ENCODE measurements at places on chromosomes 12 and 14.

DNA sequence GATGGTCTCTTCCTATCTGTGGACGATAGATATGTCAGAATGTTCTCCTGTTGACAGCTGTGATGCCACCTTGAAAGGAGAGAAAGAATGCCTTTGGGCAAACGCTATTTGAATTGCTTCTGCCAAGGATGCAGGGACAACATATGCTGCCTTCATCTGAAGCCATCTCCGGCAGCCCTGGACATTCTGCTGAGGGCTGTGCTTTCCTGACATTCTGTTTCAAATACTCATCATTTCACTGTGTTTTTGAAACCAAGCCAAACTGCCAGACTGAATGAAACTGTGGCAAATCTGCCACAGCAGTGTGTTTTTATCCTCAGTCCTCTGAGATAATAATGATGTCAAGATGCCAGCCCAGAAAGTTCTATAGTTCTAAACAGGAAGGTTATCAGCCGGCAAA lies 85.8 kb upstream of the BCAT1 start:
- no peak for DNase-seq

- peak; percentile 59 for DNase-seq
Measured at GRCh38 chr14:61525293-61526011, 169.9 kb upstream of the HIF1A start.

DNA sequence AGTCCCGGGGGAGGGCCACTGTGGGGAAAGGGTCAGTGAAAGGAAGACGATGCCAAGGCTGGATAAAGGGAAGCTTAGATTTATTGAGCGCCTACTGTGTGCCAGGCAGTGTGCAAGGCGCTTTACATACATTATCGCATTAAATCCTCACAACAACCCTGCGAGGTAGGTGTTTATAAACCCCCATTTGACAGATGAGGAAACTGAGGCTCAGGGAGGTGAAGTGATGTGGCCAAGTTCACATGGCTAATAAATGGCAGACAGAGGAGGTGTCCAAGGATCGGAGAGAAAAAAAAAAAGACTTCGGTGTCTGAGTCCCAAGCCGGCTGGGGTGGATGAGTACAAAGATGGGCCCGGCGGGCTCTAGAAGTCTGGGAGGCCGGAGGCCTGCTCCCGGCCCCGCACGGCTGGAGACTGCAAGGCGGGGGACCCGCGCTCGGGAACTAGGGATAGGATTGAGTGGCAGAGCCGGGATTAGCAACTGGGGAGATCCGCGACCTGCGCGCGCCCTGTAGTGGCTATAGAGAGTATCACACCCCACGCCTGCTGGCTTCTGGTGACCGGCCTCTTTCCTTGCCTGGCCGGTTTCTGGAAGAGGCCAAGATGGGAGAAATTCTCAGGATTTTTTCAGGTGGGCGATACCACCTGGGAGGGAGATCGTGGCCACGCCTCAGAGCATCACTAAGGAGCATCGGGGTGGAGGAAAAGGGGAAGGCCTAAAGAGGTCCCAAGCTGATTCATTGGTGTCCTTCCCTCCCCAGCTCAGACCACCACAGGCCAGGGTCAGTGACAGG lies 3.9 kb downstream of the DDN start:
- DNase-seq, result peak; percentile 76

GRCh38 chr12:90261283-90261682 lies 552.6 kb upstream of the ATP2B1 start:
- DNase-seq, result peak; percentile 5

GRCh38 chr12:125652681-125653080 lies 587.4 kb downstream of the AACS start:
- no peak for DNase-seq

DNA sequence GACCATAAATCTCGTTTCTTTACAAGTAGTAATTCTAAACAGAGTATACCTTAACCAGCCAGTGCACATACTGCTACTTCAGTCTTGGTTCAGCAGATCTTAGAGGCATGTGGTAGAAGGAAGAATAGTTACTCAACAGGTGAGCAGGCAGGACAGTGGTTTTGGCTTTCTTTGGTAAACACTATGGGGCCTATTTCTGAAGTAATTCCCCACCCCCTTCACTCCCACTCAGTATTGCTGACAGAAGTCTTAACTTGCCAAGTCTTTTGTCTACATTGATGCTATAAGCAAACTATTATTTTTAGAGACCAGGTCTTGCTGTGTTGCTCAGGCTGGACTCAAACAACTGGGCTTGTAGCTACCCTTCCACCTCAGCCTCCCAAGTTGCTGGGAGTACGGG lies 68.5 kb downstream of the FBXO34 start:
- no peak for DNase-seq

DNA sequence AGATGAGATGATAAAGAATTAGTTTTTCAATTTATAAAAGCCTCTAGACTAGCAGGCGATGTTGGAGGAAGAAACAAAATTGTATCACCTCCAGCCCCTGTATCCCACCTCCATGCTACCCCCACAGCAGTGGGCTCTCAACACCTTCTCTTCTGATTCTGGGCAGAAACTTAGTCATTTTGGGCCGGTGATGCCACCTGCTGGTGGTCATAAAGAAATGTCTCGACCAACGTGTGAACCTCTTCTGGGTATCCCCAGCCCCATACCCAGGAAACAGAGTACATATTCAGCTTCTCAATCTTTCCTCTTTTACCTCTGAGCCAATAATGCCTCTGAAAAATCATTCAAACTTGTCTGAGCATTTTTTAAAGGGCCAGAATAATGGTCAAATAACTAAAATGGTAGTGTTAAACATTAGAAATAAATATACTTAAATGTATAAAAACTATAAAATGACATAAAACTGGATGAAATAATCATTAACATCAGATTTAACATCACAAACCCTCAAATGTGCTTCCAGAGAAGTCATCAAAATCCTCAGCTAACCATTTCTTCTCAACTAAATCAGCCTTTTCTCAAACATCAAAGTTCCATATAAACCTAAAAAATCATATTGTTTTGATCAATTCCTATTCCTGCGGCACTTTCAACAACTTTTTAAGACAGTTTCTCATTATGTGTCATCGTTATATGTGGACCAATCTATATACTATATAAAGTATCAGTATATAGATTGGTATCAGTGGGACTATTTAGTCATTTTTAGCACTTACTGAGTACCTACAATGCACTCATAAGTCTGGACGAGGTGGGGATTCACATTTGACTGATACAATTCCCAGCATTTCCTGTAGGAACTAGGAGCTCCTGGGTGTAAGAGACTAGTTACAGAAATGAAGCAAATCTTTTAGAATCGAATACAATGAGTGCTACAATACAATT lies 69.4 kb downstream of the ATXN2 start:
- peak; percentile 36 for DNase-seq

DNA sequence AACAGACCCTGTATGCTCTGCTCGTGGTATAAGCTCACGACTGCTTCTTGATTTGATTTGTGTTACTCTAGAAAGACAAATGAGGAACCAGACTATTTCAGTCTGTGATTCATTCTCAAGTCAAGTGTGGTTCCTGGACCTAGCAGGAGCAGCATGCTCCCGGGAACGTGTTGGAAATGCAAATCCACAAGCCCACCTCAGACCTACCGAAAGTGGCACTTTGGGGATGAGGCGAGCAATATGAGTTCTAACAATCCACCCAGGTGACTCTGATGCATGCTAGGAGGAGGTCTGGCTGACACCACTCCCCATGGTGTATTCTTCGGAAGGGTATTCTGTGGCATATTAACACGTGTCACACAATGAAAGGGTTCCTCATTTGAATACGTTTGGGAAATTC lies 59.5 kb upstream of the TMX1 start:
- DNase-seq, result no peak

GRCh38 chr14:37991027-37991426 lies 216.7 kb upstream of the SSTR1 start:
- no peak for DNase-seq

DNA sequence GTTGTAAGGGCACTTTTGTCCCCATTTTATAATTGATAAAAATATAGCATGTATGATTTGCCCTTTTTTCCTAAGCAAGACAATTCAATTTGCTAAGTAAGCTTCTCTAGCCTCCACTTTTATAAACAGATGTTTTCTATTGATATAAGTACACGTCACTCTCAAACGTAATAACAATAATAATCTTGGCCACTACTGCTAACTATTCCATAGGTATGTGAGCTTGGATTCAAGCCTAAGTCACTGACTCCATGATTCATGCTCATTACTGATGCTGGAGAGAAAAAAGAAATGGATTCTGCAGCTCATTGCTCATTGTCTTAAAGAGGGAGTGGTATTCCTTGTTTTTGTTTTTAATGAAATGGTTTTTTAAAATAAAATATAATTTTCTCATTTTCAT lies 661.0 kb downstream of the GALC start:
- no peak for DNase-seq

GRCh38 chr12:19665121-19665900 lies 226.0 kb downstream of the AEBP2 start:
- no peak for DNase-seq

DNA sequence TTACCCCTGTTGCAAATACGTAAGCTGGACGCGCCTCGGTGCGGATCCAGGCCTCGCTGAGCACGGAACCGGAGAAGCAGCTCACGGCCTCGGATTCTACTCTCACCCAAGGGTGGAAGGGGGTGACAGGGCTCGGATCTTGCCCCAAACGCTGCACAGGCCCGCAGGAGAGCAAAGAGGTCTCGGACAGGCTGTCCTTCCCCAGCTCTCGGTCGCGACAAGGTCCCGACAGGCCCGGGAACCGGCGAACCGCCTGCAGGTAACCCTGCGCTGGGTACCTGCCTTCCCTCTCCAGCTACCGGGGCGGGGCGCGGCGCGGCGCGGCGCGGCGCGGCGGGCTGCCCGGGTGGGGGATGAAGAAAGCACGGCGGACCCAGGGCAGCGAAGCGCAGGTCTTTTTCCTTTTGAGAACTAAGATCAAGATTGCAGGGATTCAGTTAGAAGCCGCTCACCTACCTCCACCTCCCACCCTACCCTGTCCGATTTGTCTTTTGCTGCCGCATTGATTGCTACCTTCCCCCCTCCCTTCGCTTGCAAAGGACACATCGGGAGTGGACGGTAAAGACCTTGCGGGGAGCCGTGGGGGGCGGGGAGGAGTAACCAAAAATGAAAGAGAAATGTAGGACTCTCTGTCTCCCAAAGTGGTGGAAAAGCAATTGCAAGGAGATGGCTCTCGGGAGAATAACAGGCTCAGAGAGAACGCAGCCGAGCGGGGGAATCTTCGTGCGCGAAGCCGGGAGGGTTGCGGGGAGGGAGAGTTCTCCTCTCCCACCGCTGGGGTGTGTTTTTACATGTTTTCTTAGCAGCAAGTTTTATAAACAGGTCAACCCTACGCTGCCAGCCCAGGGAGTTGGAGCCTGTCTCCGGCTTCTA lies 8.4 kb upstream of the TBX3 start:
- no peak for DNase-seq

GRCh38 chr12:54210400-54210790 lies 21.6 kb upstream of the SMUG1 start:
- DNase-seq, result no peak

GRCh38 chr12:89353188-89353822 lies 1.0 kb upstream of the DUSP6 start:
- DNase-seq, result peak; percentile 40

DNA sequence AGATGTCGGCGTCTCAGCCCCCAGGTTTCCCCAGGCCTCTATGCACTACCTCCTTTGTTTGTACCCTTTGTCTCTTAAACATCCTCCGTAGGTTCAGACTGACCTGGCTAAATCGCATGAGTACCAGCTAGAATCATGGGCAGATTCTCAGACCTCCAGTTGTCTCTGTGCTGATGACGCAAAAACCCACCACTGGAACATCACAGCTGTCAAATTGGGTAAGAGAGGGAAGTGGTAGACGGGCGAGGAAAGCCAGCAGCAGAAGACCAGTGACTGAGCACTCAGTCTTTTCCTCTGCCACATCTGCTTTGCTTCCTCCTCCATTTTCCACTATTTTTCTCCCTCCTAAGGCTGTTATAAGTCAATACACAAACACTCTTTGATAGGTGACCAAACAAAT lies 29.7 kb downstream of the A2ML1 start:
- DNase-seq, result no peak

DNA sequence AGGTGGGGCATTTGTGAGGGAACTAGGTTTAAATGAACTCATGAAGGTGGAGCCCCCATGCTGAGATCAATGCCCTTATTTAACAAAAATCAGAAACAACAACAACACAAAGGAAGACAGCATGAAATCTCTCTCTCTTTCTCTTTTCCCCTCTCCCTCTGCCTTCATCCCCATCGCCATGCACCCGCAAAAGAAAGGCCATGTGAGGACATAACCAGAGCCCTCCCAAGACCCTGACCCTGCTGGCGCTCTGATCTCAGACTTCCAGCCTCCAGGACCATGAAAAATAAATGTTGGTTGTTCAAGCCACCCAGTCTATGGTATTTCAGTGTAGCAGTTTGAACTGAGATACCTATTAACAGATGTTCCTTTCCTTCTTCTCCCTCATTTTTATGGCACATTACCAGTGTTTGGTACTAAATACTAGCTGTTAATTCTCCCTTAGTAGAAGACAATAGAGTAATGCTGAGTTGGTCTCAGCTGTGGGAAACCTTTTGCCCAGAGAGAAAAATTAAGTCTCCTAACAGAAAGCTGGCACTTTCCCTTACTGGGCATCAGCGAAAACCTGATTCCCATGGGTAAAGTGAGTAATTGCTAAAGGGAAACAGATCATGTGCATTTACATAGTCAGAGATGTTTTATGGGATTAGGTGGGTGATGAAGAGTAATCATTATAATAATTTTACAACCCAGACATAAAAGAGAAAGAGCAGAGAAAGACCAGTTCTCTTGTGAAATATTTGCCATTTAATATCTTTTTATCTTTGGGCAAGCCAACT lies 264.0 kb upstream of the PLEKHG7 start:
- DNase-seq, result no peak

GRCh38 chr12:99137124-99137855 lies 492.2 kb downstream of the APAF1 start:
- no peak for DNase-seq

DNA sequence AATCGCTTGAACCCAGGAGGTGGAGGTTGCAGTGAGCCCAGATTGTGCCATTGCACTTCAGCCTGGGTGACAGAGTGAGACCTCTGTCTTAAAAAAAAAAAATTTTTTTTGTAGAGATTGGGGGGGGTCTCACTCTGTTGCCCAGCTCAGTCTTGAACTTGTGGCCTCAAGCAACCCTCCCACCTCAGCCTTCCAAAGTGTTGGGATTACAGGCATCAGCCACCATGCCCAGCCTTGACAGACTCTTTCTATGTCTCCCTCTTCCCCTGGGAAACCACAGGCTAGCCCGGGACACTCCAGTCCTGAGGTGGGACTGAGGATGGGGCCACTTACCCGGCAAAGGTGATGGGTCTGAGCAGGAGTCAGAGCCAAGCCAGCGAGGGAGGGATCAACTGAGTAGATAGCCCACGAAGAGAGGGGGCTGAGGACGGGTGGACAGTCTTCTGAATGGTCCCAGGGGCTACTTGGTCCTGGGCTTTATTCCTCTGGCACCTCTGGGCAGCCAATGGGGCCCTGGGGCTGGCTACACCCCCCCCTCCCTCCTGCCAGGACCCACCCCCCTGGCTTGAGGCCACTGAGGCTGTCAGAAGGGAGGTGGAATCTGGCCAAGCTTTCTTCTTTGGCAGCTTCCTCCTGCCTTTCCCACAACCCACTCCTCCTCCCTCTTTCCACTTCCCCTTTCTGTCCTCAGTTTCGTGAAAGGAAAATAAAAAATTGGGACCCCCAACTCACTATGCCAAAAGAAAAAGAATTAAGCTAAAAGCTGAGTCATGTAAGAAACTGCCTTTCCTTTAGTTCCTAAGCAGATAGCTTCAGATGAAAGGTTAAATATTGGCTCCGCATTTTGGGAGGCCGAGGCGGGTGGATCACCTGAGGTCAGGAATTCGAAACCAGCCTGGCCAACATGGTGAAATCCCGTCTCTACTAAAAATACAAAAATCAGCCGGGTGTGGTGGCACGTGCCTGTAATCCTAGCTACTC lies at the start of gene SDS:
Gene SDS, minus strand, starts transcription at position 453 of the 981 bp plus-strand sequence. CDS start 4,179 bp downstream, outside the sequence.
- DNase-seq, result no peak

- peak; percentile 73 for DNase-seq
Measured at GRCh38 chr12:124599074-124599999, 31.9 kb upstream of the NCOR2 start.
